Bronchus fibroblast of lung (primary cell): ENCODE measurements at places on chromosomes 6 and 20. TPM values are rescaled to one million over a fixed set of nuclear protein-coding genes. Genes with fewer than 3 reads are reported as not detected.

LTB gene
- total RNA-seq, result not detected in 2 replicates

OR12D3 gene
- not detected in 2 replicates for total RNA-seq

WFDC5 gene
- total RNA-seq, result not detected in 2 replicates

LAMA2 gene
- 9.5 and 10.9 TPM in 2 replicates for total RNA-seq

SLC26A8 gene
- total RNA-seq, result not detected in 2 replicates

OLIG3 gene
- not detected in 2 replicates for total RNA-seq

GNMT gene
- not detected in 2 replicates for total RNA-seq

MBOAT1 gene
- total RNA-seq, result 7.0 and 8.2 TPM in 2 replicates
